ENCODE measurements at places on chromosomes 1 and 21. TPM values are rescaled to one million over a fixed set of nuclear protein-coding genes. Genes with fewer than 3 reads are reported as not detected.

DNA sequence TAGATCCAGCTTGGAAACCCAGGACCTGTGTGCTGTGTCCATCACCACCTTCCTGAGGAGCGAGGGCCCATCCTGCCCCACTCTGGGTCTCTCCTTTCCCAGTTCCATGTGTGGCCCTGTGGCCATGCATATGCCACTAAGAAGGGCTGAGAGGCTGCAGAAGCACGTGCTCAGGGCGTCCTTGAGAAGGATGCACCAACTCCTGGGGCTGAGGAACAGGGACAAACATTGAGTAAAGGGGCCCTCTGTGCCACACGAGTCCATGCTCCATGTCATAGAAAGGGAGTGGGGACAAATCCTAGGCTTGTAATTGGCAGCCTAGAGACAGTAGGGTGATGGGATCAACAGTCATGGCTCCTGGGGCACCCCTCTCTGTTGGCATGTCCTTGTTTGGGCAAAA, 8.4 kb downstream of the ETV3L start:
- DNase-seq: no peak

- no peak for DNase-seq
Observed at GRCh38 chr1:221712776-221713431, 29.0 kb downstream of the DUSP10 start.

DNA sequence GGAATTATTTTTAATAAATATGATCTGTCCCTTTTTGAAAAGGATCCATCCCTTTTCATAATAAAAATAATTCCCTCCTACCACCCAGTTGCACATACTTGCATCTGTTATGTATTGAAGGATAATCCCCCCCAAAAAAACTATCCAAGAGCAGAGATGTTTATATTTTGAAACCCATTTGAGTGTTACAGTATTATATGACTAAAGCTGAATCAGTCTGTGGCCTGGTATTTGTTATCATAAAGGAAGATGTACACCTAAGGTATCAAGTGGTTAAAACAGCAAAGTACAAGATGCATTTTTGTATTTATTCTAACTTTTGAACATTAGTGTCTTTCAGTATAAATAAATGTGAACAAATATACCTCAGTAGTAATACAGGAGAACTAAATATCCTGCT, 12.7 kb upstream of the TGFB2 start:
- DNase-seq: no peak

DNA sequence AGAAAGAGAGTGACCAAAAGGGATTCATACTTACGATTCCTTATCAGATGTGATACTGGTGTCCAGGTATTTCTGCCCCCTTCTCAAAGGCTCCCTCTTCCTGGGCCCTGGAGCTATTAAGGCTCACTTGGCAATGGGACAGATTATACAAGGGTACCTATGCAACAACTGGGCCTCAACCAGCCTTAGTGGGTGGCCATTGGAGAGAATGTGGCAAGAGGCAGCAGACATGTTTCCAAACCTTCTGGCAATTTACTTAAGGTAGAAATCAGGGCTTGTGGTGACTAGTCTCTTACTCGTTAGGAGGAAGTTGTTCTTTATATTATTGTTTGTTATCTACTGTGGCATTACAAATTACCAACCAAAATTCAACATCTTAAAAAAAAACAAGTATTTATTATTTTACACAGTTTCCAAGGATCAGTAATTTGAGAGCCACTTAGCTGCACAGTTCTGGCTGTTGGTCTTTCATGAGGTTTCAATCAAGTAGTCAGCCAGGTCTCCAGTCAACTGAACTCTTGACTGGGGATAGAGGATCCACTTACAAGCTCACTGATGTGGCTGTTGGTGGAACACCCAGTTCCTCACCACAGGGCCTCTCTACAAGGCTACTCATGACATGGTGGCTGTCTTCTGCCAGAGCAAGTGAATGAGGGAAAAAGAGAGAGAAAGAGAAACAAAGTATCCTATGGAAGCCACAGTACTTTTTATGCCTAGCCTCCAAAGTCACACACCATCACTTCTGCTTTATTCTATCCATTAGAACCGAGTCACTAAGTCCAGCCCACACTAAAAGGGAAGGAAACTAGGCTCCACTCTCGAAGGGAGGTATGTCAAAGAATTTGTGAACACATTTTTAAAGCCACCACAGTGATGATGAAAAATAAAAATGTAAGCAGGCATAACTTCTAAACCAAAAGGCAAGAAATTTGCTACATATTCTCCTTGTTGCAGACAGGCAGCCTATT, 10.7 kb downstream of the ZNF648 start:
- no peak for DNase-seq

DNA sequence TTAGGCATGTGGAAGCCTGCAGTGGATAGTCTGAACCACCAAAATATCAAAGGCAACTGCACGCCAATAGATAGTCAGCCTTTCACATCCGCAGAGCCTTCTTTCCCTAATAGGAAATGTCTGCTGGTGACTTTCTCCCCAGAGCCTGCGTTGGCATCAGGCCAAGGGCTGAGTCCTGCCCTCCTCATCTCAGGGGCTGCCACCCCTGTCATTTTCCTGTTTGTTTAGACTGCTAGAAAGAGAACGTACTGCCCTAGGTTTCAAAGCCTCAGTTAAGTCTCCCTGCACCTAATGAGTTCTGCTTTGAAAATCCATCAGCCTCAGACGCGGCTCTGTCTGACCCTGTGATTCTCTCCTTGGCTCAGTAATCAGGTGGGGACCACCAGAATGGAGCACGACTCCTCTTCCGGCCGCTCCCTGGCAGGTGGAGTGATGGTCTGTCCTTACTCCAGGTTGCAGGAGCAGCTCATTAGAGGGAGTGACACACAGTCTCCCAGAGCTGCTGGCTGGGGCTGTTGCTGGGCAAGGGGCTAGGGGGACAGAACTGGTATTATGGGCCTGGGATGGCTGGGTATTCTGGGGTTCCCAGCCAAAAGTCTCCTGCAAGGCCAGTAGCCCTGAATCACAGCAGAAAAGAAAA, 27.3 kb downstream of the STUM start:
- DNase-seq: no peak

- no peak for DNase-seq
Observed at GRCh38 chr1:244974106-244974505, 109.8 kb upstream of the HNRNPU start.

- no peak for DNase-seq
Observed at GRCh38 chr1:4851385-4852065, 197.1 kb downstream of the AJAP1 start.

GRCh38 chr1:58718435-58718834, 18.6 kb upstream of the MYSM1 start:
- no peak for DNase-seq

GRCh38 chr1:85584264-85584781, 3.8 kb downstream of the CCN1 start:
- DNase-seq: no peak

GRCh38 chr21:28174006-28174405, 818.7 kb downstream of the LTN1 start:
- no peak for DNase-seq

DNA sequence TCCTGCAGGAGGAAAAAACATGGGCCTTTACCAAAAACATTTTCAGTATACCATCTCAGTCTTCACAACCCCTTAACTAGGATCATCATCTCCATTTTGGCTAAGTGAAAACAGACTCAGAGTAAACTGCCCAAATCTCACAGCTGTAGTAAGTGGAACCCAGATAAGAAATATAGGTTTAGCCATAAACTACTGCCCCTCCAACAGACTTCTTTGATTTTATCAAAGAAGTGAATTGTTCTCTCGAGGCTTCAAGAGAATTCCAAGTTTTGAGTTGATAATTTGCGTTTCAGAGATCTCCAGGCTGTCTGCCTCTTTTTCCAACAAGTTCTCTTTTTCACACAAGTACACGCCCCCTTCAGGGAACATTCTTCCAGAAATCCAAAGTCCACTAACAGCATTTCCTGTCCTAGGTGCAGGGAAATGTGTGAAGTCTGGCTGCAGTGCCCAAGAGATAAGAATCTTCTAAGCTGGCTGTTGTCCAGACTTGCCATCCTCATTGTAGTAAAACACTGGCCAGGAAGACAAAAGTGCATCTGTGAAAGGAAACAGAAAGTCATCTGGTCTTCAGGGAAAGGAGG, 30.8 kb downstream of the RNF19B start:
- no peak for DNase-seq

- DNase-seq: no peak
Observed at GRCh38 chr1:25516686-25517085, 26.7 kb upstream of the LDLRAP1 start.

DNA sequence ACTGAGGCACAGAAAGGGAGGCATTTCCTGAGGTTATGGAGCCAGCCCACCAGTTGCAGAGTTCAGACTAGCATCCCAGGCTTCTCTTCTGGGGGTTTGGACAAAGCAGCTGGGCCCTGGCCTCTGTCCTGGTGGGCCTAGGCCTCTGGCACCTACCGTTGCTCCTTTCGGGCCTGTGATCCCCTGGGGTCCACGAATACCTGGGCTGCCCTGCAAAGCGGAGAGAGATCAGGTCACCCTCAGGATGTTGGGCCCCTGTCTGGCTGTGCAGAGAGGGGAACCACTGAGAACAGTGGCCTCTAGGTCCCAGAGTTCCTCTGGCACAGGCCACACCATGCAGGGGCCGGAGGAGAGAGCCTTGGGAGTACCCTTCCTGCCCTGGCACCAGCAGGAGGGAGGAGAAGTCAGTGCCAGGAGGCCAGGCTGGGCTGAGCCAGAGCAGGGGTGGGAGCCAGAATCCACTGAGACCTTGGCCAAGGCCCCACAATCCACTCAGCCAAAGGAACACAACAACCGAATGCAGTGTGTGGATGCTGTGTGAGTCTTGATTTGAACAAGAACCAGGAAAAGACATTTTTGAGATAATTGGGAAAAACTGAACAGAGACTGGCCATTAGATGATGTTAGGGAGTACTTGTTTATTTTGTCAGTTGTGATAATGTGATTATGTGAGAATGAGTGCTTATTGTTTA, 8.9 kb downstream of the COL9A2 start:
- no peak for DNase-seq

- no peak for DNase-seq
Observed at GRCh38 chr21:41783476-41784180, 16.8 kb upstream of the RIPK4 start.

DNA sequence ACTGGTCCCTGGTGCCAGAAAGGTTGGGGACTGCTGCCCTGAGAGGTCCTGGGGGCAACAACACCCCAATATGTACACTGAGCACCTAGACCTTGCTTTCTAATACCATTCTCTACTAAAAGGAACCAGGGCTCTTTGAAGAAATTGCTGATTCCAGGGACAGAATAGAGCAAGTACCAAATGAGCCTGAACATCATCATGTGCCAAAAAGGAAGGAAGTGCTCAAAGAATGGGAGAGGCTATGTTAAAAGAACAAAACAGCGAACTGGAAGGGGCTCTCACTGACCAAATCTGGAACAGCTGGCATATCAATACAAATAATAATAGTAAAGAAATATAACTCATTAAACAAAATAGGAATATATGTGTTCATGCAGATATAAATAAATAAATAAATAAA, 50.8 kb downstream of the PIK3R3 start:
- no peak for DNase-seq

- no peak for DNase-seq
Observed at GRCh38 chr21:16644685-16645084, 868.2 kb upstream of the CXADR start.

DNA sequence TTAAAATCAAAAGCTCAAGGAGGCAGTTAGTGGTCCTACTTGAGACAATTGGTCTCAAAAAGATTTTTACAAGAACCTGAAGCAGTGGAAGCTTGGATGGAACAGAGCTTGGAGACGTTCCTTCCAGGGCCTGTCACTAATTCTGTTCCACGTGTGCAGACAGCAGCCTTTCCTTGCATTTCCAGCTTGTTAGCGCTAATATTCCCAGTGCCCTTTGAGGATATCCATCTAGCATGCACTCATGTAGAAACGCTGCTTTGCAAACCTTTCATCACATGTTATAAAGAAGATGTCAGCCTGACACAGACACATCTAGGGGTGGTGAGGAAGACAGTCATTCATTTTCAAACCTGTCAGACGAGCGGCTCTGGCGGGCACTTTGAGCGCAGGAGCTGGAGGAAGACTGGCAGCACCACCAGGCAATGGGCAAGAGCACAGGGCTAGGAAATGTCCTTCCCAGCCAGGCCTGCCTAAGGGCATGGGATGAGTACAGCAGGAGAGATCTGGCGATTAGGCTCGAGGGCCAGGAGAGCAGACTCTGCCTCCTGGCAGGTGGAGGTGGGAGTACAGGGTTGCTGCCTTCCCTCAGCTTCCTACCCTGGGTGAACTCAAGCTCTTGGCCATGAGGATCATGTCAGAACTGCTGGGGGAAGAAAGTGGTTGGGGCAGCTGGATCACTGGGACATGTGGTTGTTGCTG, 55.5 kb downstream of the CASQ2 start:
- no peak for DNase-seq

DNA sequence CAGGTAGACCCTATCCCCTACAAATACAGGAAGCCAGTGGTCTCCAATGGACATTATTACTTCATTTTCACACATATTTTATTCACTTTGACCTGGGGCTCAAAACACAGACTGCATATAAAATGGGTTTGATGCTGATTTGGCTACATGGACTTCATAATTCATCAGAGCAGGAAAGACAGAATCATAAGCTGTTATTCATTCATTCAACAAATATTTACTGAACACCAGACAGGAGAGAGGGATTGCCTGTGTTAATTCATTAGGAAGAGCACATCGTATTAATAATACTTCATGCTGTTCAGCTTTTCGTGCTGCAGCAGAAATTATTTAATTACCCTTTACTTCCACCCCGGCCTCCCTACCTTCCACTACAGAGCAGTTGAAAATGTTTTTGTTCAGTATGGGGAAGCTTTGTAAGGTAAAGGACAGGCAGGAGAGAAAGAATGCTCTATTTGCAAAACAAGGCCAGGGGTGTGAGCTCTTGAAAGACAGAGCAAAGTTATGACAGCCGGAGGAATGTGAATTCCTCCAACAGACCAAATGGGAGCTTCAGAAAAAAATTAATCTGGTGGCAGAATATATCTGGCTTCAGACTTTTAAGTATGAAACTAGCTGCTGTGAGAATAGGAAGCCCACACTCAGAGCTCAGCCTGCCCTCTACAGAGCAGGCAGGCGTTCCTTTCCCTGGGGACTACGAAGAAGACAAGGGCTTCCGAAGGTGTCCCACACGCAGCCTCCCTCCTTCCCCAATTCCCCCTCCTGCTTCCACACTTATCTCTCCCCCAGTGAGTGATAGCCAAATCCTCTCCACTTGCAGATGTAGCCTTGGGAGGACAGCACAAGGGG, 58.0 kb downstream of the MDM4 start:
- DNase-seq: no peak

DNA sequence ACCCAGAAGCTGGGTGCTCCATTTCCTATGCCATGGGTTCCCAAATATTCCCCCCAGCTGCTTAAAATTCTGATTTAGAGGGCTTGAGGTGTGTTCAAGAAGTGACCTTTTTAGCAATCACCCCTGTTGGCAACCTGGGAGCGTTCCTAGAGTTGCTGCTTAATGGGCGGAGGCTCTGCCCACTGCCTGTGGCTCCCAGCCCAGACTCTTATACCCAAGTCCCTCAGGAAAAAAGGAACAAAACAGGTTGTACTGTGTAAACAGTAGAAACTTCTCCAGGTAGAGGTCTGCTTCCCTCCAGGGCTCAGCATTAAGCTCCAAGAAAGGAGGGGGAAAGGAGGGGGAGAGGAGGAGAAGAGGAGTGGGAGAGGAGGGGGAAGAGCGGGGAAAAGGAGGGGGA, 14.6 kb upstream of the TENT5C start:
- DNase-seq: no peak

GRCh38 chr21:32516756-32517649, 68.3 kb downstream of the TCP10L start:
- no peak for DNase-seq

Gene INTS7
- 19.8 TPM for polyA plus RNA-seq

Gene BGLAP
- 7.4 TPM for polyA plus RNA-seq

Gene NHLH1
- 0.06 TPM for polyA plus RNA-seq

Gene TMIGD3
- polyA plus RNA-seq: 0.91 TPM

Gene LHX8
- polyA plus RNA-seq: not detected
